ENCODE measurements at places on chromosomes 5 and 9.

- no peak for DNase-seq
These were observed 275.6 kb upstream of the PAPPA start for GRCh38 chr9:115877852-115878438.

GRCh38 chr5:38249812-38250211, 8.5 kb upstream of the EGFLAM start:
- no peak for DNase-seq

GRCh38 chr9:3509926-3510325, 15.9 kb downstream of the RFX3 start:
- DNase-seq: no peak

- DNase-seq: no peak
These were observed 309.4 kb downstream of the NR3C1 start for GRCh38 chr5:143094087-143094521.

DNA sequence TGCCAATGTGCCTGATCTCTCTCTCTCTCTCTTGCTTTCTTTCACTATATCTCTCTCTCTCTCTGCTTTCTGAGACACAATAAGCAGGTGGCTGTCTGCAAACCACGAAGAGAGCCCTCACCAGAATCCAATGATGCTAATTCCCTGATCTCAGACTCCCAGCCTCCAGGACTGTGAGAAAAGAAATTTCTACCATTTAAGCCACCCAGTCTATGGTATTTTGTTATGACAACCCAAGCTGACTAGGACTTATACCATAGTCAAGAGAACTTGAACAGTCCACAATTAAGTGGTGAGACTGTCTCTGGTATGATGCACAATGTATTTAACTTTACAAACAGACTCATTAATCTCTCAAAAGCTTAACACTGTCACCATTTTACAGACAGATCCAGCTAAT, 67.0 kb downstream of the NFIB start:
- DNase-seq: no peak

DNA sequence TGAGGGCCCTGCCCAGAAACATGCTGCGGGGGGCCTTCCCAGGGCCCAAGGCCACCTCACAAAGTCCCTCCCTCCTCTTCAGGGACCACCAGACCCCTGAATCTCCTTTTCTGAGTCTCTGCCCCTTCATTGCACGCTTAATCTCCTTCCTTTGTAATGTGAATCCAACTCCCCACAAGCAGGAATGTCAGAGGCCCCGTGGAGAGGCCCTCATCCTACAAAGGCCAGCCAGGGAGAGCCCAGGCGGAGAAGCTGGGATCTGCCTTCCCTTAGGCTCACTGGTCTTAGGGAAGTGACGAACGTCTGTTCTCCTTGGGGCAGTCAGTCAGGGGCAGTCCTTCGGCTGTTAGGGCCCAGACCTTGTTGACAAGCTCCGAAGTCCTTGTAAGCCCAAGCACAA, 2.3 kb downstream of the SMIM33 start:
- no peak for DNase-seq

DNA sequence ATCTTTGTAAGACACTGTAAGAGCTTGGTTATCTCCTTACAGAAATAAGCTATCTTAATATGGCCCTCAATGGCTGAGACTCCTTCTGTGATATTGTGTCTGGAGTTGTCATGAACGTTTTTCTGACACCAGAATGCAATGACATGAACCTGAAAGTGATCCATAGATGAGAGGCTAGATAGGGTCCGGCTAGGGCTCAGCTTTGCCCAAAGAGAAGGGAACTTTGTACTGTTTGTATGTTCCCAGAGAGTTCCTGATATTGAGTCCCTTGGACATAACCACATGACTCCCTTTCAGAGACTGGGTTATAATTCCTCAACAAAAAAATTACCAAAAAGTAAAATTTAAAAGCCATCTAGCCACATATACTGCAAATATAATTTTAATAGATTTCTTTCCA, 575.8 kb upstream of the CLINT1 start:
- DNase-seq: no peak

- DNase-seq: no peak
These were observed 42.6 kb downstream of the PSIP1 start for GRCh38 chr9:15468145-15468544.

GRCh38 chr5:118466418-118466817, 521.9 kb downstream of the DTWD2 start:
- no peak for DNase-seq

- no peak for DNase-seq
These were observed 167.6 kb upstream of the SMIM23 start for GRCh38 chr5:171617817-171618591.

DNA sequence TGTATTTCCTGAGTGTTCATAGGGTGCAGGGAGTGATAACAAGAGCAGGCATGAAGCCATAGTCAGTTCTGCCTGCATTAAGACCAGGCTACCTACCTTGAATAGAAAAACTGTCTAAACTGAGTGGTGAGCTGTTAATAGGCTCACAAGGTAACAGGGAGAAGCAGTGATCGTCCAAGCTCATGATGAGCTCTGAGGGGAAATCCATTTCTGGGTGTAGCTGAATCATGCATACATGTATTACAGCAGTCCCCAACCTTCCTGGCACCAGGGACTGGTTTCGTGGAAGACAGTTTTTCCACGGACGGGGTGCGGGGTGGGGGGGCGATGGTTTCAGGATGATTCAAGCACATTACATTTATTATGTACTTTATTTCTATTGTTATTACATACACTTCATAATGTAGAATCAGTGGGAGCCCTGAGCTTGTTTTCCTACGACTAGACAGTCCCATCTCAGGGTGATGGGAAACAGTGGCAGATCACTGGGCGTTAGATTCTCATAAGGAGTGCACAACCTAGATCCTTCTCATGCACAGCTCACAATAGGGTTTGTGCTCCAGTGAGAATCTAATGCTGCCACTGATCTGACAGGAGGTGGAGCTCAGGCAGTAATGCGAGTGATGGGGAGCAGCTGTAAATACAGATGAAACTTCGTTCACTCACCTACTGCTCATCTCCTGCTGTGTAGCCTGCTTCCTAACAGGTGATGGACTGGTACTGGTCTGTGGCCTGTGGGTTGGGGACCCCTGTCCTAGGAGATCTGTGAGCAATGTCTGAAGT, 100.0 kb upstream of the IL6ST start:
- no peak for DNase-seq

- no peak for DNase-seq
These were observed 180.5 kb downstream of the CNTLN start for GRCh38 chr9:17315341-17315740.

GRCh38 chr5:36242534-36243485, 1.1 kb upstream of the NADK2 start:
- no peak for DNase-seq

DNA sequence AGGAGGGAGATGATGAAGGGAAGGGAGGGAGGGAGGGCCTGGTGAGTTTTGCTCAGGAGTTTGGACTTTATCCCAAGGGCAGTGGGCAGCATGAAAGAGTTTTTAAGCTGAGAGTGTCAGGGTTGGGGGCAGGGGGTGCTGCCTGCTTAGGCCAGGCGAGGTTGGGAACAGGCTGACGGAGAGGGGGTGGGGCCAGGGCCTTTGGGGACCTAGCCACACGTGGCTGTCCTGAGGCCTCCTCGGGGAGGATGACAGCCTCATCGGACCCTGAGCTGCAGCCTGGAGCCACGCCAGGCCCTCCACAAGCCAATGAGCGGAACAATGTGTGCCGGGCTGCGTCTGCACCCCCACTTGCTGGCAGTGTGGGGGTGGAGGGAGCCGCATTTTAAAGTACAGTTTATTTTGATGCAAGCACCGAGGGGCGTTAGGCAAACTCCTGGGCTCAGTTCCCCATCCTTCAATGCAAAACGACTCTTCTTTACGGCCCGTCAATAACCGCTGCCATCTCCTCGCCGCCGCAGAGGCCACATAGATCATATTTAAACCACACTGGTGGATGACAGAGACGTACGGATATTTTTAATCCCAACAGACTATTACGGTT, 5.3 kb upstream of the RXRA start:
- no peak for DNase-seq

DNA sequence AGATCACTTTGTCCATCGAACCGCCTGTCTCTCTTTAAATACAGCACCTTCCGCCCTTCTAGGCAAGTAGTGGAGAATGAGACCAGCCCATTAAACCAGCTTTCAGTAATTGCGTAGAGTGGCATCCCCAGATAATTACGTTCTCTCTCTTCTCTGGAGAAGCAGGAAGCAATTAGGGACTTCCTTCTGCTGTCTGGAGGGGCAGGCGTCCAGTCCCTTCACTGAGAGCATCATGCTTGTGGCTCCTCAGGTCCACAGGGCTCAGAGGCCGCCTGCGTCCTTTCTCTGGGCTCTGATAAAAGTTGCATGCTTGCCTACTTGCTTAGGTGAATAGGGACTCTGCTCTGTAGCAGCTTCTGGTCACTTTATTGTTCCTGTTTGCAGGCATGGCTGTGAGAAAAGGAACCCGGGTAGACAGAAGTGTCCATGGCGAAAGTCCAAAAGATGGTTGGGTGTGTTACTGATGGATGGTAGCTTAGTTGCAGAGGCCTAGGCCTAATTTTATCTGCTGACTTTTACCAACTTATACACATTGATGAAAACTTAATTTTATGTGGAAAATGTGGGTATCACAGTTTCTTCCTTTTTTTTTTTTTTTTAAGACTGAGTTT, 299.1 kb upstream of the PANK3 start:
- no peak for DNase-seq

GRCh38 chr5:157520911-157521703, 54.5 kb downstream of the ADAM19 start:
- no peak for DNase-seq

DNA sequence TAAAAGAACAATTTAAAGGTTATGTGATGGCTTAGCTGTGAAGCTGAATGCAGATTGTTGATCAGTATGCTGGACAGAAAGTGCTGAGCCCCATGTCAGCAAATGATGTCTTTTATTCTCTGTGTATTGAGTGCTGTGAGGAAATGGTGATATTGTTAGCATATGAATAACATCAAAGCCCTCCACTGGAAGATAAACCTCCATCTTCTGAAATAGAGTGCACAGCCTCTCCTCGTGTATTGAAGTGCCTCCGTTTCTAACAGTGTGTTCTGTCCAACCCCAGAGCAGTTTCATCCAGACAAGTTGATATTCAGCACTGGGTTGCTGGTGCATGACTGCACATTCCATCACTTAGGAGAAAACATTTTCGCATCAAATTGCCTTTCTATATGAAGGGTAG, 242.9 kb downstream of the CSNK1G3 start:
- no peak for DNase-seq

- no peak for DNase-seq
These were observed 84.9 kb downstream of the RGS3 start for GRCh38 chr9:113548221-113549041.

- DNase-seq: no peak
These were observed 638.0 kb downstream of the IRX1 start for GRCh38 chr5:4233671-4234070.

DNA sequence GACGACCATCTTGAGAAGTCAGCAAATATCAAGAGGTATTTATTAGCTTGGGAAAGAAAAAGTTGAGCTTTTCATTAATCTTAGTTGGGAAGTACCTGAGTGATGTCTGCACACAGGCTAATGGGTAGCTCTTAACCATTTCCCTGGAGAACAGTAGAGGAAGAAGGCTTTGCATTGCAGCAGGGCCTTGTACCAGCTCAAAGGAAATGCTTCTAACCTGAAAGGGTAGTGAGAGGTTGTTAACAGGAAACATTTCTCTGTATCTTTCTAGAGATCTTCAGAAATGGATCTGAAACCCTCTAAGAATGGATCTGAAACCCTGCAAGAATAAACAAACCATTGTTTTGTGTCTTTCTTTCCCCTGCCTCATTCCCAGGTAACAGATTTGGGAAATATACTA, 393.3 kb downstream of the PLK2 start:
- DNase-seq: no peak

- no peak for DNase-seq
These were observed 163.7 kb downstream of the DAB2IP start for GRCh38 chr9:121815084-121815483.

- DNase-seq: peak; percentile 88
These were observed 180.7 kb downstream of the KDM4C start for GRCh38 chr9:6938447-6938846.

GRCh38 chr9:69585571-69585970, 86.6 kb downstream of the APBA1 start:
- no peak for DNase-seq

GRCh38 chr9:124130277-124131075, 118.9 kb downstream of the LHX2 start:
- no peak for DNase-seq

GRCh38 chr5:180810210-180810958, 7.8 kb upstream of the MGAT1 start:
- peak; percentile 86 for DNase-seq

DNA sequence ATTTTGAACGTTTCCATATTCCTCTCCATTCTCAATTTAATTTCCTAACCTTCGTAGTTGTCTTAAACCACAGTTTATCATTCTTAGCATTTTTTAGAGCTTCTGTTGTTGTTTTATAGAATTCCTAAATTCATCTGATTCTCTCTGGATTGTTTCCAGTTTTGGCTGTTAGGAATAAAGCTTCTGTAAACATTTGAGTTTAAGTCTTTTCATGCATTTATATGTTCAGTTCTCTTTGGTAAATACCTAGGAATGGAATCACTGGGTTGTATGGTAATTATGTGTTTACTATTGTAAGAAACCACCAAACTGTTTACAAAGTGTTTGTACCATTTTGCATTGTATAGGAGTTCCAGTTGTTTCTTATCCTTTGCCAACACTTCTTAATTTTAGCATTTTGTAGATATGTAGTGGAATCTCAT, 29.7 kb downstream of the GPR21 start:
- peak; percentile 61 for DNase-seq

GRCh38 chr9:129142138-129142935, 31.1 kb downstream of the PTPA start:
- no peak for DNase-seq

DNA sequence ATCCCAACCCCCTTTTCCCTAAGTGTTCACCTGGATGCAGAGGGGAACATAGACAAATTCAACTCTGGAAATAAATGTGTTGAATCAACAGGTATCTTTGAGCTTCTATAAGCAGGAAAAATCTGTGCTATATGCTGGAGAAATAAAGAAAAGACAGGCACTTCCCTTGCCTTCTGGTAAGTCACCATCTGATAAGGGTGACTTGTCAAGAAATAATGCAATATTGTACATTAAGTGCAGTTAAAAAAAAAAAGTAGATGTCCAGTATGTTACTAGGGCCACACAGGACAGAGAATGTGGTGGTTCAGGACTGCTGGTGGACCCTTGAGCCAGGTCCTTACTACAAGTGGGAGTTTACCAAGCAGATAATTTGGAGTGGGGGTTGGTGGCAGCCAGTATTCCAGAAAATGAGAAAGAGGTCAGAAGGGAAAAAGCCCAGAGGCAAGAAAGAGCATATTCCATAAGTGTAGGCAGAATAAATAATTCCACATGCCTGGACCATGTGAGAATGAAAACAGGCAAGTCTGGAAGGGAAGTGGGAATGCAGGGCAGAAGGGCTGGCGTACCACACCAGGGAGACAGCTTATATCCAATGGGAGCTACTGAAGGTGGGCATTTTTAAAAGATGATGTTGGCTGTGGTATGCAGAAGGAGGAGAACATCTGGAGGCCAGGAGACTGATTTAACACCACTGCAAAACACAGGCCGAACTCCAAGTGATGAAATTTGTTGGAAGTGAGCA, 209.9 kb downstream of the SEMA5A start:
- no peak for DNase-seq

DNA sequence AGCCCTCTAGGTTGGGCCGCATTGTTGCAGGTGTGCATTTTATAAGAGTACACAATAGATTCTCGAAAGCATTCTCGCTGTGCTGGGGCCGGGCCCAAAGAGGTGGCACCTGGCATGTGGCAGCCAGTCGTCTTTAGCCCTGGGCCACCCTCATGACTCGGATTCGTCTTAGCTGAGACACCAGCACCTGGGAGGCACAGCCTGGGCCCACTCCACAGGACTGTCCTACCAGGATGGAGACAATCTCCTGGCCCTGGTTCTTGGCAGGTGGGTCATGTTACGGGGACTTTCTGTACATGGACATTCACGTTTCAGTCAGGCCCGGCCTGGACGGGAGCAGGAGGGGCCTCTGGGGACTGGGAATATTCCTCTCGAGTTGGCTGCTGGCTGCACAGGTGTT, 212.5 kb downstream of the FANCC start:
- no peak for DNase-seq

Measured in GM04504 (cell line).